ENCODE measurements at places on chromosomes 7 and 10.
A peak's percentile ranks its signal among the peaks of the same experiment; 100 is the strongest.

GRCh38 chr7:40220421-40220911 lies 85.7 kb downstream of the SUGCT start:
- no peak for DNase-seq

DNA sequence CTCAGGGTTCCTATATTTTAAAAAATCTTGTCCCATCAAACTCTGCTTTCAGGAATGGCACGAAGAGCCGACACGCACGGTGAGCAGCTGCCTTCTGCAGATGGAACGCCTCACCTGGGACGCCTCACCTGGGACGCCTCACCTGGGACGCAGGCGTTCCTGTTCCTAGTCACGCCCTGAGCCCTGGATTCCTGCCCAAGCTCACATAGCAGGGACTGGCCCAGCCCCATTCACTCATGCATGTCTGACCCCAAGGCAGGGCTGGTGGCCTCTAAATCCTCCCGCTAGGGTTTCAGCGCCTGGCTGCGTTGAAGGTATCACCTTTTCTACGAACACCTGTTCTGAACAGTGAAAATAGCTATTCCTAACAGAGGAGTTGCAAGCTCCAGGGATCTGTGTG lies 49.8 kb downstream of the CARD11 start:
- DNase-seq: no peak

DNA sequence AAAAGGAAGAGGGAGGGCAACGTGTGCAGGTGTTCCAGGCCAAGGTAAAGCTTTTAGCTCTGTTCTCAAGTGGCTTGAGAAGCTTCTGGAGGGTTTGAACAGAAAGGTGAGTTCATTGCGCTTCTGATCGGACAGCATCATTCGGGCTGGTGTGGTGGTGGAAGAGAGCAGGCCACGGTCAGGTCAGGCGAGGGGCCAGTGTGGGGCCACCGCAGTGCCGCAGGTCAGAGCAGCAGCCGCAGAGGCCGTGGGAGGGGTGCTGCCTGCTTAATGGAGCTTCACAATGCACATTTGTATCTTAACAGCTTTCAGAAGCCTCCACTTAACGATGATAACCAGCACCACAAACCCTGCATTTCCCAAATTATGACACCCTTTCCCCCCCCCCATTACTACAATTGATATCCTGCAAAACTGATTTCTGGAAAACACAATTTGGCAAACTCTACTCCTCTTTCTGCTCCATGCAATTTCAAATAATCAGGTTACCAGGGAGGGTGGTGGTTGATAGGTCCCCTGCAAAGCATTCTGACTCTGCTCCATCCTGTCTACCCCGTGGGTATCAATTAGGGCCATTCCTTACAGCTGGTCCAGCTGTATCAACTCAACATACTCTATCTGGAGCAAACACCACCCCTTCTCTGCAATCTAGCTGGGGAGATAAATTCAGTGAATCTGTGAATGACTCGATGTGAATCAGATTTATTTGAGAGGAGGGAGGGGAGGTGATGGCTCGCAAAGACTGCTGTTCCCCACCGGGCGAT lies 162.9 kb downstream of the ACTR3B start:
- no peak for DNase-seq

DNA sequence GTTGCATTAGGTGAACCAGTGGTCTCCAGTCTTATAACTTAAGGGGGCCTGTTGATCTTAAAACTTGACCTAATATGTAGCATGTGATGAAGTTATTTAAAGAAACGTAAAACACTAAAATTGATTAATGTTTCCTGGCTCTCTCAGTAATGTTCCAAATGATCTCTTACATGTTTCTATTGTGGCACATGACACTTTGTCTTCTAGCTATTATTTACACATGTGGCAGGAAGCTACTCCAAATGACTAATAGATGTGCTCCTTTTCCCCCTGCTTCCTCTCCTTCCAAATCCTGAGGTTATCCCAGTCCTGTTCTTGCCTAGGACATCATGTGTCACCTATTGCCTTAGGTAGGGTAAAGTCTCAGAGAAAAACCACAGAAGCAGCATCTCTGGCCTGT lies 89.4 kb downstream of the FAS start:
- no peak for DNase-seq

DNA sequence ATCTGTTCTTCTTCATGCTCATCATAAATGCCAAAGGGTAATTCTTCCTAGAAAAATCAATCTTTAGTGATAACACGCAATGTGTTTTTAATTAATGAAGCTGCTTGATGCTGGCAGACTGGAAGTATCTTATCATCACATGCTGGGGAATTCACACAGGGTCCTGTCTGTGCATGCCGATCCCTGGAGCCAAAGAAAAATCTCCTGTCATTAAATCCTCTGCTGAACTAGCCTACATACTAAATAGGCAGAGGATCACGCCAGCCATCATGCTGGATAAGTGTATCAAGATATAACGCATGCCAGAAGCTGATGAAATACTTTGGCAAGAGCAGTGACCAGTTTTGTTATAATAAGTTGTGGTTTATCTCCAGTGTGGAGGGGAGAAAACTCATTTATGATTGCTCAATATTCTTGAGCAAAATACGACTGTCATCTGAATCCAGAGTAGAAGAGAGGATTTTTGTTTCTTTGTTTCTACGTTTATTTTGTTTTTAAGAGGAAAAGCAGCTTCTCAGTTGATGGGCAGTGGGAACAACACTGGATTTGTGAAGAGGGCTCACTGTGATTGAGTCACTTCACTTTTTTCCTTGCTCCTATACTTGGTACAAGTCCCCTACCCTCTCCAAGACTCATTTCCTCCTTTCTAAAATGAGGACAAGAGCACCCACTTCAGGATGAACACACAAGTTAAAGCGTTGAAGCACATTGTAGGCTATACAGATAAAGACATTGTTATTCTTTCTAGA lies 649.1 kb downstream of the TNS3 start:
- no peak for DNase-seq

DNA sequence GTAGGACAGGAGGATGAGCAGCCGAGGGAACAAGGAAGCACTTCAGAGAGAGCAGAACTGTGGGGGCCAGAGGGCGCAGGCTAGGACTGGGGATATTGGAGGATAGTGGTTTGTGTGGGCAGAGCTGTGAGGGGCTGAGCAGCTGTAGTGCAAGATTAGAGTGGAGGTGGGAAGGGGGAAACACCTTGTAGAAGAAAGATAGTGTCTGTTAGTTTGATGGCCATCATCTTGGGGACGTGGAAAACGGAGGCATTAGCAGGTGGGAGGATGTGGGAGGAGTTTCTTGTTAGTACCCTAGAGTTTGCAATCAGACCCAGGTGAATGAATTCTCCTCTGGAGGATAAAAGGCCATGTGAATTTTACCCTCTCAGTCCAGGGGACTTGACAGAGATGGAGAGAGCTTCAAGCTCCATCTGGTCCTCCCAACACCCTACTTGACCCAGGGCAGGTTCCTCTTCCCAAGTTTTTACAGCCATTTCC lies 34.0 kb downstream of the PRSS2 start:
- no peak for DNase-seq

DNA sequence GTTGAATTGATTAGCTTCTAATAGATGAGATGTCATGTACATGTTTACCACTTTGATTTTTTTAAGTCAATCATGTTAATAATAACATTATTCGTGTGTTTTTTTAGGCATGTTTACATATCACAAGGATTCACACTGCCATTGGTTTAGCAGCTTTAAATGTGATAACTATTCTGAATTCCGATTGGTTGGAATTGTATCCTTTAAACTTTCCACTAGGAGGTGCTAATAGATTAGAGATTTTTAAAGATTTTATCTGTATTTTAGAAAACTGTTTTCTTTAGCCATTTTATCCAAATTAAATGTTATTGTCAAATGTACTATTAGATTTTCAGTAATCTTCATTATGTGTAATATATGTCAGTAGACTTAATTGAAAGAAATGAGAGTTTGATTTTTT lies 83.2 kb downstream of the HECTD2 start:
- no peak for DNase-seq

DNA sequence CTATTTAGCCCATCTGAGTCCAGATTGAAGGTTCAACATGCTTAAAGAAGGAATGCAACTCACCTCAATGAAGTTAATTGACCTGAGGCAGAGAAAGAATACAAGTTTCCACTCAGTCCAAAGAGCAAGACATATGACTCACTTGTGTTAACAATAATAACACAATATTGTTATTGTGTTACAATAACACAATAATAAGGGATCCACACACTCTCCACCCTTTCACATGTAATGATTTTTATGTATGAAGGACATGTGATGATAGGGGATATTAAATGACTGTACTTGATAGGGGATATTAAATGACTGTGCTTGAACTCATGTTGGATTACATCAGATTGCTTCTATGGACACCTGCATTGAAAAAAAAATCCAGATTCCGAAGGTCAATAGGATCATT lies 3.6 kb upstream of the ABCB1 start:
- DNase-seq: no peak

DNA sequence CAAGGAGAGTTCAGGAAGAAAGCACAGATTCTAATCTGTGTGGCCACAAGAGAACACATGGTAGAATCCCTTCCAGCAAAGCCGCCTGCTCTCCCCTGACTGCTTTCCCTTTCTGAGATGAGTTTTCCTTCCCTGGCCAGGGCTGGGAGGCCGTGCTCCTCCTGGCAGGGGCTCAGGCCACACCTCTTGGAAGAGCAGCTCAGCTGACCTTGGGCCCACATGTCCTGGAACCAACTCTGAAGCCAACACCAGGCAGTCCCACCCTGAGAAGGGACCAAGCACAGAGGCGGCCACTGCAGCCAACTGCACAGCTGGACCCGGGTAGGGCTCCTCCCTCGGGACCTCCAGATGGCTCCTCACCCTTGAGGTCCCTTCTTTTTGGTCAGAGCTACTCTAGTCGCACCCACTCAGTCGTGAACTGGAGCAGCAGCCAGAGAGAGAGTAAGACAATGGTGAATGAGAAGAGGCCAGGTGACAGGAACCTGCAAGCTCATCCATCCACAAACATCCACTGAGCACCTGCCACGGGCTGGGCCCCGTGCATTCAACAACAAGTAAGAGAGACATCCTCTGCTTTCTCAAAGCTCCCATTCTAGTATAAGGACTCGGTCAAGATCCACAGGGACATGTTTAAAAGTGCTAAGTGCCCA lies 40.3 kb downstream of the FAM53B start:
- no peak for DNase-seq

GRCh38 chr7:37440738-37441385 lies 7.8 kb downstream of the ELMO1 start:
- DNase-seq: peak; percentile 24

- DNase-seq: no peak
These were observed 76.5 kb upstream of the ITPRID1 start for GRCh38 chr7:31437250-31437865.

- peak; percentile 17 for DNase-seq
These were observed at the start of gene CRPPA for GRCh38 chr7:16421333-16422102. Gene CRPPA (minus strand): TSS chr7:16421538. CDS start chr7:16421322, 216 bp downstream.

GRCh38 chr10:78820007-78820362 lies 248.8 kb upstream of the ZMIZ1 start:
- DNase-seq: no peak

- DNase-seq: no peak
These were observed 211.6 kb upstream of the SP8 start for GRCh38 chr7:20998309-20998708.

DNA sequence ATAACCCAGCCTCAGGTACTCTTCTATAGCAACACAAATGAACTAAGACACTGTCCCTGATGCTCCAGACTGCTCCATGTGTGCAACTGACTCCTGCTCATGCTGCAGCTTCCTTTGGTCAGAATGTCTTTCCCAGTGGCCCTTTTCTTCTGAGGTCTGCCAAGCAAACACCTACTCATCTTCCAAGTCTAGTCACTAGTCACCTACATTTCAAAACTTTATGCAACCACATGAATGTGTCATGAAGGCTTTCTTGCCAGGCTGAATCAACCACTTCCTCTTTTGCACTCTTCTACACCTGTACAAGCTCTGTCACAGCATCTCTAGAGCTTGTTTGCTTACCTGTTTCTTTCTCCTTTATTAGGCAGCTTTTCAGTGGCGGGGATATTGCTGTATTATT lies 75.8 kb downstream of the LSMEM1 start:
- no peak for DNase-seq

- DNase-seq: no peak
These were observed 63.3 kb downstream of the GSAP start for GRCh38 chr7:77352665-77353406.

- no peak for DNase-seq
These were observed 203.4 kb upstream of the CTBP2 start for GRCh38 chr10:125363791-125364190.

DNA sequence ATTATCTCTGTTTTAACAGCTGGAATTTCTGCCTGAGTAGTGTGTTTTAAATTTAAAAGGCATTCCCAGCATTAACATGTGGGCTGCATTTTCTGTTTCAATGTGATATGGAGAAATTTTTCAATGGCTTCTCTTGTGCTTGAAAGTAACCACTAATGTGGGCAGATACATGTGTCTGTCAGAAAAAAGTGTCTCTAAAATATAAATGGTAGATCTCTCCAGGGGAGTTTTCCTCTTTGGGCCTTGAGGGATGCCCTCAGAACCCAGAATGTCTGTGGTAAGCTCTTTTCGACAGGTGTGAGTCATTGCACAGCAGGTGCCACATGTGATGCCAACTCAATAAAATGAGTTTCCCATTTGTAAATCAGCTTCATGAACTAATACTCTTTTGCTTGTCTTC lies 221.1 kb downstream of the SEMA3E start:
- no peak for DNase-seq

- DNase-seq: no peak
These were observed 2.2 kb downstream of the FZD8 start for GRCh38 chr10:35639728-35640401.

- DNase-seq: no peak
These were observed 13.4 kb downstream of the CTBP2 start for GRCh38 chr10:125146791-125147579.

GRCh38 chr10:60732198-60732806 lies 46.0 kb upstream of the CDK1 start:
- peak; percentile 1 for DNase-seq

- DNase-seq: no peak
These were observed 27.3 kb downstream of the FAM20C start for GRCh38 chr7:219581-220150.

DNA sequence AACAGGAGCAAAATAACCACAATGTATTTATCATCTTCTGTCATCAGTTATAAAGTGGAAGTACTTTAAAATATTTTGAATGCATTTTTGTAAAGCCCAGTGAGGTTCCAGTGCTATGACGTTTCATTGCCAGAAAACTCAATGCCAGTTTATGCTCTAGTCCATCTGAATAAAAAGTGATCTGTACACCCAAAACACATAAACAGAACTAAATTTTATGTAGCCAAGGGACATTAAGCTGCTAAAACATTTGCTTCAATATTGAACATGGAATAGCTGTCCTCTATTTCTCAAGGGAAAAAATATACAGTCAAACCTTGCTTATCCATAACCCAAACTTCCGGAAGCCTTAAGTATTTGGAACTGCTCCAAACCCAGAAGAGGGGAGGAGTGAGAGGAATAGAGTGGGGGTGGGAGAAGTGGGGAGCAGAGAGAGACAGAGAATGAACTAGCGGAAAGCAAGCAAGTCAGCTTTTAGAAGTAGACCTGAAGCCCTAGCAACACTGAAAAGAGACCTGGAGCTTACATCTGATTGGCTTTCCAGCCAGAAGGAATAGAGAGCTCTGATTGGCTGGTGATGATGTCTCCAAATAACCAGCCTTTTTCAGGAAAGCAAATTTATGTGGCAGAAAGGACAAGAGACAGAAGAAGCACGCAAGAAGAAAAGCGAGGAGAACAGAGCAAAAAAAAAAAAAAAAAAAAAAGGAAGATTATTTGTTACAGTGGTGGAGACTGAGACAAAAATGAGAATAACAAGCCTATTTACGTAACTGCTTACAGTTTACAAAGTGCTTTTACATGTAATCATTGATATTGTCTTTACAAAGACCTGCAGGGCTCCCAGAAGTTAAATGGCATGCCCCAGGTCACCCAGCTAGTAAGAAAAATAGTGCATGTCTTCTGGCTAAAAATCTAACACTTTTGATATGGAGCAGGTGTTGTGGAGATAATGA lies 196.0 kb downstream of the RNLS start:
- DNase-seq: no peak
